ENCODE measurements at places on chromosomes 3 and 15.

- DNase-seq = no peak
Observed at GRCh38 chr3:78163379-78163778, 1123.5 kb downstream of the ROBO2 start.

DNA sequence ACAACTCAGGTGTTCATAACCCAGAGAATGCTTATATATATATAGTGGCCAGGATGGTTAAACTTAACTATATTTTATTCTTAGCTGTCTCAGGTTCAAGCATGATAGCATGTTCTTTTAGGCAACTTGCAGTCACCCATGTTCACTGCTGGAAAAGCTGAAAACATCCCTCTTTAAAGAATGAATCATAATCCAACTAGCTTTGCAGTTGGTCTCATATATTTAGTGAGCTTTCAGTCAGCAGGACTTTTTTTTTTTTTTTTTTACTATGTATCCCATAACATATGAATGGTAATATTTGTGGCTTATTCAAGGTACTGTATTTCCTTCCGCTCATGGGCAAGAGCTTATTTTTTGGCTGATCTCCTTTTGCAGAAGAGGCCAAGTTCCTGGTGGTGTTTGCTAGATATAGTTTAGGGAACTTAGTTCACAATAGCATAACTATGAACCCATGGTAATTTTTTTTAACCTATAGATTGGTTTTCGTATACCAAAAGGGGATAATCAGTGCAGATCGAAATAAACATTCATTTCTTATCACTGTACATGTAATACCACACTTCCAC lies 77.6 kb downstream of the CMSS1 start:
- no peak for DNase-seq

GRCh38 chr3:98359993-98360675 lies 6.5 kb downstream of the OR5K4 start:
- DNase-seq = no peak

GRCh38 chr15:41955807-41956525 lies 16.4 kb downstream of the EHD4 start:
- DNase-seq = no peak

GRCh38 chr3:23691357-23691895 lies 114.3 kb upstream of the UBE2E1 start:
- no peak for DNase-seq

DNA sequence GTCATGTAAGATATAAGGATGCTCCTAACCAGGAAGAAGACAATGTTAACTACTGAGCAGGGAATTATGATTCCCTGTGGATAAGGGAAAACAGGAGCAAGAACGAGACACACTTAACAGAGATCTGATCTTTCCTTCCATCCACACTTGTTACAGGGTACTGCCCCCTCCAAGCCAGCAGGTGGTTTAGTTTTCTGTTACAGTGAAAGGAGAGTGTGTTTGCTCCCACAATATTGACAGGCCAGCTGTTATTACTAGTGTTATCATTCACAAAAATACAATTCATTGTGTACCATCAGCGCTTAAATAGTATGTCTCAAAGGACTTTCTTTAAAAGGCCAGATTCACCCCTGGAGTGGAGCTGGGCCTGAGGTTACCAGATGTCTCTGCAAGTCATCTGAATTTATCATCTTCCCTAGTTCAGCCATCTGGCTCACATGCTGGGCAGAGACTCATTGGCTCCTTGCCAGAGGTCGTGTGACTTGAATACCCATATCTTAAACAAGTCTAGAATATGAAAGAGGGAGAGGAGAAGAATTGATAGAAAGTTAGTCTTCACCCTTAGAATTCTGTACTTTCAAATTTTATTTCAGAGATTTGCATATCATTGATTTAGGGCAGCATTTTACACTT lies 16.8 kb upstream of the FMN1 start:
- peak; percentile 27 for DNase-seq

DNA sequence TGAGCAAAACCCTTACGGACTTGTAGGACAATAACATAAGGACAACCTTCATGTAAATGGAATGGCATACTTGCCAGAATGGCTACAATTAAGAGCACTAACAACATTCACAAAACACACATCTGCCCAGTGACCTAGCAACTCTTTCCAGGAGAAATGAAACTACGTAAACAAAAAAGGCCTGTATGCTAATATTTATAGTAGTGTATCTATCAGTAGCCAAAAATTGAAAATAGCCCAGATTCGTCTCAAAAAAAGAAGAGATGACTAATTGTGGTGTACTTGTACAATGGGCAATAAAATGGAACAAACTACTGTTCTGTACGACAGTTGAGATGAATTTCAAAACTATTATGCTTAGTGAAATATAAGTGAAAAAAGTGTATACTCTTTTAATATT lies 38.4 kb downstream of the CMC1 start:
- no peak for DNase-seq

- DNase-seq = peak; percentile 38
Observed at GRCh38 chr3:183211352-183211751, 41.7 kb upstream of the B3GNT5 start.

- no peak for DNase-seq
Observed at GRCh38 chr15:70596354-70597055, 166.9 kb downstream of the UACA start.

- peak; percentile 46 for DNase-seq
Observed at GRCh38 chr3:71428841-71429596, 154.5 kb downstream of the FOXP1 start.

- no peak for DNase-seq
Observed at GRCh38 chr15:40287505-40287904, 4.6 kb upstream of the ANKRD63 start.

DNA sequence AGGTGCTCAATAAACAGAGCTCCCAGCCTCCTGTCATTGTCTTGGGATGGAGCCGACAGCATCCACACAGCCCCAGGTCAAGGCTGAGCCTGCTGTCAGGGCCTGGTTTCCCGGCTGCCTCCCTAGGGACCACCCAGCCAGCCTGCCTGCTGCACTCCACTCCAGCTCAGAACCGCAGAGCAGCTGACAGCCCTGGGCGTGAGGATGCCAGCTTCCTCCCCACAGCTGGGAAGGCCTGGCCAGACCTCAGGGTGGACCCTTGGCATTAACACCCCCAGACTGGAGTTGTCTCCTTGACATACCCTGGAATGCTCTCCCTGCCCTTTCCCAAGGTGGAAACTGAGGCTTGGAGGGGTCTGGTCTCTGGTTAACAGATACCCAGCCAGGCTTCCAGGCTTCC lies 112.0 kb downstream of the WNT7A start:
- no peak for DNase-seq

DNA sequence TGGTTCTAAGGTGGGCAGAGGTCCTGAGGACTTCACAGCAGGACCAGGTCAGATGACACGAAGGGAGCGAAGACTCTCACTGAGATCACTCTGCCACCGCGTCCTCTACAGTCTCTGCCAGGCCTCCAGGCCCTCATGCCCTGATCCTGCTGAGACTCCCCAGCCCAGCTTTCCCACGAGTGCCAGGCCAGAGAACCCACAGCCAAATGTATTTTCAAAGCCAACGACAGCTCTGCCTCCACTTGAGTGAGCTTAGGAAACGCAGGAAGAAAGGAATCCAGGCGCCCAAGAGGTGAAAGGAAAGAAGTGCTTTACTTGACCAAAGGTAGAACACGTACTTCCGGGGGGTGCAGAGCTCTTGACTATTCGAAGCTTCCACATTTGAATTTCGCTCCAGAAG lies 275.0 kb downstream of the XXYLT1 start:
- no peak for DNase-seq

GRCh38 chr15:90046911-90047392 lies 45.8 kb downstream of the ZNF710 start:
- peak; percentile 62 for DNase-seq

GRCh38 chr3:193996221-193996620 lies 139.7 kb upstream of the HES1 start:
- no peak for DNase-seq

- DNase-seq = no peak
Observed at GRCh38 chr3:191141728-191142127, 57.3 kb upstream of the OSTN start.

GRCh38 chr3:29700256-29700655 lies 419.4 kb downstream of the RBMS3 start:
- no peak for DNase-seq

GRCh38 chr15:67468416-67468815 lies 52.5 kb upstream of the C15orf61 start:
- no peak for DNase-seq

- no peak for DNase-seq
Observed at GRCh38 chr3:152204218-152204617, 64.5 kb upstream of the MBNL1 start.

DNA sequence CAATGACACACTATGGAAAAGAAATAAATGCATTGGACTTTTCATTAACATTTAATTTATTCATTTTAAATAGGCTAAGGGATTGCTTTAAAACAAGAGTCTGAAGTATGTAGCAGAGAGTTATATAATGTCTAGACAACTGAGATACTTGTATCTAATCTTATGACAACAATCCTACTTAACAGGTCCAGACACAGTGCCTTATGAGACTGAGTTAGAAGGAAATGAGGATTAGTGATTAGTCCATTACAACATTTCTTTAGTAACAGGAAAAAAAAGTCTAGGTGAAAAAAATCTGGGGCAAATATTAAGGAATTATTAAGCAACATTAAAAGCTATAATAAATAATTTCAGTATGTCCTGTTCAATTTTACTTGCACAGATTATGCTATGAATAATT lies 140.6 kb downstream of the MEIS2 start:
- DNase-seq = no peak

DNA sequence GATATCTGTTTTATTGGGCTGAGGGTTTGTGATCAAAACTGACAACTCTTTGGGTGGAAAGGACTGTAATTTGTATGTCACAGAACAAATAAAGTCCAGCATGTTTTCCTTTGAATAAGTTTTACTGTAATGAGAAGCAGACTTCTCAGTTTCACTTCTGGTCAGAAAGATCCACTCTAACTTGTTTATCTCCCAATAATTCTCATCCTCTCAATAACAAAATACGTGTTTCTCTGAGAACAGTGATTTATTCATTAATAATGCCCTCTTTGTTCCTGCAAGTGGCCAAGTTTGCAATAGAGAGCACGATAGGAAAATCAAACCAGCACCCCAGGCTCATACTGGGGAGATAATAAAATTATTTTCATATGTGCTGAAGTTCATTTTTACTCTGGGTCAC lies 190.6 kb downstream of the CNTN3 start:
- DNase-seq = no peak

GRCh38 chr3:136577791-136578190 lies 174.4 kb downstream of the STAG1 start:
- no peak for DNase-seq

DNA sequence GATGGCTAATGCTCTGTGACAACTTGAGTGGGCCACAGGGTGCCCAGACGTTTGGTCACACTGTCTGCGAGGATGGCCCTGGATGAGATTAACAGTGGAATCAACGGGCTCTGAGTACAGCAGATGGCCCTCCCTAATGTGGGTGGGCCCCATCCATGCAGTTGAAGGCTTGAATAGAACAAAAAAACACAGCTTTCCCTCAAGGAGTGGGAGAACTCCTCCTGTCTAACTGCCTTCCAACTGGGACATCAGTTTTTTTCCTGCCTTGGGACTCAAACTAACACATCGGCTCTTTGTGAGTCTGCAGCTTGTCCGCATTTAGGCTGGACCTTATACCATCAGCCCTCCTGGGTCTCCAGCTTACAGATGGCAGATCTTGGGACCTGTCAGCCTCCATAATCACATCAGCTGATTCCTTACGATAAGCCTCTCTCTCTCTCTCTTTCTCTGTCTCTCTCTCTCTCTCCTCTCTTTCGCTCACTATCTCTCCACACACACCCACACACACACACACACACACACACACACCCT lies 20.8 kb downstream of the FAM174B start:
- no peak for DNase-seq

GRCh38 chr3:104132566-104133403 lies 1233.9 kb upstream of the ALCAM start:
- no peak for DNase-seq

GRCh38 chr3:58404396-58404795 lies 29.2 kb downstream of the PDHB start:
- DNase-seq = no peak

- DNase-seq = no peak
Observed at GRCh38 chr3:54577313-54577712, 350.5 kb downstream of the LRTM1 start.

- DNase-seq = no peak
Observed at GRCh38 chr15:64166102-64166890, 3.5 kb upstream of the PPIB start.

GRCh38 chr3:102374863-102375634 lies 59.8 kb upstream of the ZPLD1 start:
- no peak for DNase-seq

GRCh38 chr3:46400000-46400734 lies 6.7 kb downstream of the CCR5AS start:
- no peak for DNase-seq

- no peak for DNase-seq
Observed at GRCh38 chr3:169305460-169305859, 358.1 kb downstream of the MECOM start.

- no peak for DNase-seq
Observed at GRCh38 chr3:188584162-188584529, 430.2 kb downstream of the LPP start.

GRCh38 chr15:27977696-27978095 lies 121.4 kb downstream of the OCA2 start:
- DNase-seq = no peak

DNA sequence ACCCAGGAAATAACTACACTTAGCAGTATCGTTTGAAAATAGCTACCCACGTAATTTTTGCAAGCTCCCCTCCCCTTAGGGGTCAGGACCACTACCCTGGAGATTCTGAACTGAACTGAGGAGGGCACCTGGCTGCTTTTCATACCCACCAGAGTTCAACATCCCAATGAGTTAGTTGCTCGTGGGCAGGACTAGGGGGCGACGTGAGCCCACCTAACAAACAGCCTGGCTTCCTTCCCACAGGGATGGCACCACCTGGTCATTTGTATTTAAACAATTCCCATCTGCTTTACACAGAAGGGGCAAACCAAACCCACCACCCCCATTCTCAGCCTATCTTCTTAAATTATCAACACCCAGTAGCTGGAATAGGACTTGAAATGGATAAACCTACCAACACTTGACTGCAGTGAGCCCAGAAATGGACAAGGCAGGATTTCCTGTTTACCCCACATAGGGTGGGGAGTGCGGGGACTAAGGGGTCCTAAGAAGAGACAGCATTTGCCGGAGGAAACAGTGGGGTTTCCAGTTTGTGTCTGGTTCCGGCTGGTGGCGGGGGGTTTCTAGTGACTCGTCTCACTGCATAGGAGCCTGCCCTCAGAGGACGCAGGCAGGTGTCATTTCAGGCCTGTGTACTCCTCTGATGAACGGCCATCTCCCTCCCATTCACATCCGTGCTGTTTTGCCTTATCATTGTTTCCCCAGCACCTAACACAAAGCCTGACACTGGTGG lies 11.6 kb upstream of the VGLL4 start:
- no peak for DNase-seq

DNA sequence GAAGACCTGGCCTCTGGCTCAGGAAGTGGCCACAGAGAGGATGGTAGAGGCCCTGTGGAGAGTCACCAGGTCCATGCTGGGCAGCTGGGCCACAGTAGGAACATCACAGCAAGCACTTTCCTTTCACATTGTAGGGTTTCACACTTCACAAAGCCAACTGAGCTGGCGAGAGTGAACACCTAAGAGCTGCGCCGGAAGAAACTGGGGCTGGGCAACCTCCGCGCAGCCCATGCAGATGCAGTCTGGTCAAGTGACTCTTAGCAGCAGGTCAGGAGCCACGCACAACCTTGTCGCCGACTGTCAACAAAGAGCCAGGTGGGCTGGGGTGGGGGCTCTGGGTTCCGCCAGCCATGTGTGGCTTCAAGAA lies 15.3 kb upstream of the SHISA5 start:
- no peak for DNase-seq
